H54 (cell line): ENCODE measurements at places on chromosomes 12 and 14.

DNA sequence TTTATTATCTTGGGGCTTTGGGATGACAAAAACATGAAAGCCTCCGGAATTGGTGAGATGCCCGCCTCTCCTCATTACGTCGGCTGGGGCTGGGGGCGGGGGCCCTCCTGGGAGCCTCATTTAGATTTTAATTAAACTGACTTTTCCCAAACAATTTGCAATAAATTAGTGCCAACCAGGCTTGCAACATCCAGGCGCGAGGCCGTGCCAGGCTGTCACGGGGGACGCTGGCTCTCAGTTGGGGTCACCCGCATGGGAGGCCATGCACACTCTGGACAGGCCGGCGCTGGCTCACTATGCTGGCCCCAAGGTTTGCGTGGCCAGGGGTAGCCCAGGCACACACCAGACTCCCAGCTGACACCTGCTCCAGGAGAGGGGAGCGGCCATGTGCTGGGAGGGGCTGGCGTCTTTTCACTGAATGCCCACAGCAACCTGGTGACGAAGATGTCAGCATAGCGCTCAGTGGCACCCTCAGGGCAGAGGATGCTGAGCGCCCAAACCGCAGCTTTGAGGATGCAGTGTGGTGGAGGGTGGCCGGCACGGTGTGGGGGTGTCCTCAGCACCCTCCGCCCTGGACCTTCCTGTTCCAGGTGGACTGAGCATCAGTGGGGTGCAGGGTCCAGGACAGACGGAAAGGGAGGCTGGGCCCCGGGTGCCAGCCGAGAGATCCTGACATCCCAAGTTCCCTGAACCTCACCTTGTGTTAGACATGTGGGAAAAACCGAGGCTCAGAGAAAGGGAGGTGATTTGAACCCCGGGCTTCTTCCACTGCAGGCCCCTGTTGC is 190.8 kb upstream of the C14orf180 start:
- no peak for DNase-seq

GRCh38 chr14:61103541-61104339 is 122.7 kb downstream of the SLC38A6 start:
- peak; percentile 89 for DNase-seq

DNA sequence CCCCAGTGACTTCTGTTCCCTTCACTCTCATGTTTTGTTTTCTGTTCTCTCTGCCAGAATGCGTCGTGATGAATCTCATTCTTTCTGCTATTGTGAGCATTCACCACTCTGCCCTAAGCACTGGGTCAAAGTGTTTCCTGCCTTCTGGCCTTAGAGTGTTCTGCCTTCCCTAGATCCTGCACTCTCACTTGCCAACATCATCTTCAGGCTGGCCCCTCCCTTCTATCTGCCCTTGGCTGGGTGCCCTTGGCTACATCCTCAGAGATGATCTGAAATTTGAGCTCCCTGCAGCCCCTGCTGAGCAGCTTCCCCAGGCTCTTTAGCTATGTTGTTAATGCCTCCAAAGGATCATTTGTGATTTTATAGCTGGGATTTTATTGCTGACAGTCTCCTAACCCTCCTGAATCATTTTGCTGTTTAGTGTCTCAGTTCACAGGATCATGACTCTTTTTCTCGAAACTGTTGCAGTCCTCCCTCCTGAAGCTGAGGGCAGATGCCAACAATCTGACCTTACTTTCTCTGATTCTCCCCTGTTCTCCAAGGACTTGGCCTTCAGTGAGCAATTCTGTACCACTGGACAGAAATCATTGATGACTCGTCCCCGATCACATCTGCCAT is 4.5 kb downstream of the DHRS2 start:
- peak; percentile 25 for DNase-seq

- DNase-seq: no peak
Observed at GRCh38 chr12:123950476-123951349, 21.9 kb downstream of the CCDC92 start.

DNA sequence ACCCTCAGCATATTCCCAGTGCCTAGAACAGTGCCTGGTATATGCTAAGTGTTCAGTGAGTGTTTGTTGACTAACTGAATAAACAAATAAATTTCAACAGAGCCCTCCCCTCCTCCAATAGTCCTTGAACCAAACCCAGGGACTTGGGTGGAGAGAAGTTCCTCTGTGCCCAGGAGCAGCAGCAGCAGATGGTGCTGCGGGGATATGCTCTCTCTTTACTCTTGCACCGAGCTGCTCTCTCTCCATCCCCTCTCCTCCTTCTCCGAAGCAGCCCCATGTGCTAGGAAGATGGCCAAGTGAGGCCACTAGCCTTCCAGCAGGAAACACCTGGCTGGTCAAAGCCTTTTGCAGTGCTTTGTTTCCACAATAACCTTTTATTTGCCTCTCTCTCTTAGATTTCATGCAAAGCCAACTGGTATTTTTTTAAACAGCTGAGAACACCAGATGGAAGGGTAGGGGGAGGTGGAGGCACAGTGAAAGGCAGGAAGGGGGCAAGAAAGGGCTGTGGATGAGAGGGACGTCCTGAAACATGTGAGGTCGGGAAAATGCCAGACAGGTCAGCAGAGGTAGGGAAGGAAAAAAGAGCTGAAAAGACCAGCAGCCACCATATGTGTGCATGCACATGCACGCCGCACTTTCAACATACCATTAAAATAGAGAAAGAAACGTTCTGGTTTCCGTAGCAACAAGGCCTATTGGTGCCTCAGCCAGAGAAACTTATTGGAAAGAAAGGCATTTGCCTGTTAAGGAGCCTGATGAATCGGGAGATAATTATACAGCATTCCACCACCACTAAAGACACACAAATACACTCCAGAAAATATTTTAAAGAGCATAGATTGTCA is 78.9 kb downstream of the EMP1 start:
- no peak for DNase-seq

GRCh38 chr12:52391618-52392002 is 6.2 kb upstream of the KRT84 start:
- DNase-seq: no peak
